ENCODE measurements at places on chromosomes 7 and 10.

DNA sequence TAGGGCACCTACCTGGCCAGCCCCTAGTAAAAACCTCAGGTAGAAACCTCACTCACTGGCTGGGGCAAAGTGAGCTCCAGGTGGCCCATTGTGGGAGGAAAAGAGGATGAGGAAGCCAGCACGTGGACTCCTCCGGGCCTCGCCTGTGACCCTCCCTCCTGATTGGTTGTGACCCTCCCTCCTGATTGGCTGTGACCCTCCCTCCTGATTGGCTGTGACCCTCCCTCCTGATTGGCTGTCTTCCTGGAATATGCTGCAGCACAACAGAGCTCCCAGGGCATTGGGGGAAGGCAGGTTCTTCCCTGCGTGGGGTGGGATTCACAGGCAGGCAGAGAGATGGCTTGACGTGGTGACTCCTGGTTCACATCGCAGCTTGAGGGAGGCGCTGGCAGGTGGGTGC is 343.0 kb downstream of the GLRX3 start:
- no peak for DNase-seq

GRCh38 chr7:134699021-134699818 is 52.6 kb downstream of the BPGM start:
- no peak for DNase-seq

DNA sequence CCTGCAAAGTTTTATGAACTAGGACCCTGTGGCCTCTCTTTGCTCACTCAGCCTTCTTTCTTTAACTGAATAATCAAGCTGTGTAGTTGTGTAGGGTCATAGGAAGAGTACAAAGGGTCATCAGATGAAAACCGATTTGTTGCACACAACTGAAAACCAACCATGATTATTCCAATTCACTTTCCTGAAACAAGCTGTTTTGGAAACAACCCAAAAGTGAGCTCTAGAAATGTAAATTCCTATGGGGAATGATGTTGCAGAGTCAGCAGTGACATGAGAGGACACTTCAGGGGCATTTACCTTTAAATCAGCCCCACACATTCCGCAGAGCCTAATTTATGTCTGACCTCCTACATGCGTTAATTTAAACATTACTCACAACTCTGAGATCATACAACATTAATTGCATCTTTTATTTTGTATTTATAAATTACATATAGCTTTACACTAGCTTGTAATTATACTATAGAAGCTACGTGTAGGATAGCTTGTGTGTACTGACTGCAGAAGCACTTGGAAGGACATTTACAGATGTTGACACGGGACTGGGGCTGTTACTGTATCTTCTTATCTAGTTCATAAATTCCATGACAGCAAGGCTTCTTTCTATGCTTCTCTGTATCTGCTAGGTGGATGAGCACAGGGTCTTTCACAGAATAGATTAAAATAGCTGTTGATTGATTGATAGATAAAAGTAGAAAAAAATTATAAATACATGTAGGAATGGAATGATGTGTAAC is 139.9 kb upstream of the AKR1E2 start:
- DNase-seq = no peak

DNA sequence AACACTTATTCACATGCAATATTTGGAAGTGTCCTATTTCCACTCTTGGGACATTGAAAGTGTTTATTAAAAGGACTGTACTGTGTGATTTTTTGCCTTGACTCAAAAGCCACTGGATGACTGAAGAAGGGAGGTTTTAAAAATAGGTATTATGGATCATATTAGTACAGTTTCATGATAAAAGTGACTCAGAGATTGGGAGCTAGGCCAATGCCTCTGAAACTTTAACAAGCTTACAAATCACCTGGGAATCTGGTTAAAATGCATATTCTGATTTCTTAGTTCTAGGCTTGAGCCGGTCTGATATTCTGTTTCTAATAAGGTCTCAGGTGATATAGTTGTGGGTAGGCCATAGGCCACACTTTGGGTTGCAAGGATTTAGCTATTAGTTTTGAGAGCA is 191.2 kb downstream of the PLXDC2 start:
- no peak for DNase-seq

Data from activated CD8-positive, alpha-beta T cell treated with anti-CD3 and anti-CD28 coated beads, Interleukin-2, amount 10 ng/mL, durations not matched to agents 7 days and 5 days (primary cell).